ENCODE measurements at places on chromosomes 2 and 18. TPM values are rescaled to one million over a fixed set of nuclear protein-coding genes. Genes with fewer than 3 reads are reported as not detected.

Gene ARHGAP25
- polyA plus RNA-seq = 2.6 TPM

Gene LCT
- polyA plus RNA-seq = not detected

Gene OR6B2
- polyA plus RNA-seq = not detected

DNA sequence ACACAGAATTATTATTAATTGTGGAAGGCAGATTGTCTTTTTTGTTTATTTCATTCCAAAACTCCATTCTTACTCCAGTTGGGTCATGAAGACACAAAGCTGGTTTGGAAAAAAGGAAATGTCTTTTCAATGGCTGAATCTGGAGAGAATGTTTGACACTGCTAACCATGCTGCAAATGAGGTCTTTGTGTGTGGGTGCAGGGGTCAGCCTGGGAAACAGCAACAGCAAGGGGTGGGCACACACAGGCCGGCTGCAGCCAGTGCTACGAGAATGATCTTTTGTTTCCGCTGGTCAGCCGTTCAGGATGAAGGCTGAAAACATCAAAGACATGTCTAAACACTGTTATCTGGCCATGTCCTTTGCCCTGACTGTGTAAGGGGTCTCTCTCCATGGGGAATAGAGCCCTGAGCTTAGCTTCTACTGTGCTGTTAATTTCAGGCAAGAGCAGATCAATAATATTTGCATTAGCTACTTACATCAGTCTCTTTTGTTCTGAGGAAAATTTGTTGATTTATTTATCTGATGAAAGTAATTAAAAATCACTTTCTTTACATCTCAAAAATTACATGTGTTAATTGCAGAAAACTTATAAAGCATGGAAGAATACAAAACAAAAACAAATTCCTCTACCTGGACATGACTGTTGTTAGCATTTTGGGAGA is 33.3 kb upstream of the E2F6 start:
- DNase-seq = no peak

GRCh38 chr2:221677688-221678087 is 105.6 kb upstream of the EPHA4 start:
- no peak for DNase-seq
